ENCODE measurements at places on chromosomes 1 and 21. TPM values are rescaled to one million over a fixed set of nuclear protein-coding genes. Genes with fewer than 3 reads are reported as not detected.

GRCh38 chr21:17527240-17527639 lies 14.4 kb downstream of the CXADR start:
- no peaks in the 10 kb centered on the region for H3K4me1 ChIP-seq
- no peak overlapping the region for H3K27ac ChIP-seq
- no peaks in the 10 kb centered on the region for H3K36me3 ChIP-seq
- H3K27me3 ChIP-seq = no peaks in the 10 kb centered on the region
- no peak overlapping the region for H3K4me3 ChIP-seq
- DNase-seq = no peak

GRCh38 chr1:80170811-80171485 lies 1164.4 kb upstream of the ADGRL4 start:
- H3K27me3 ChIP-seq = no peaks in the 10 kb centered on the region
- no peaks in the 10 kb centered on the region for H3K4me1 ChIP-seq
- H3K27ac ChIP-seq = no peak overlapping the region
- no peaks in the 10 kb centered on the region for H3K36me3 ChIP-seq
- DNase-seq = no peak

GRCh38 chr1:39165049-39165448 lies 39.4 kb upstream of the MACF1 start:
- H3K27ac ChIP-seq = no peak overlapping the region
- H3K4me3 ChIP-seq = no peak overlapping the region
- DNase-seq = no peak
- H3K27me3 ChIP-seq = no peaks in the 10 kb centered on the region
- no peaks in the 10 kb centered on the region for H3K36me3 ChIP-seq
- H3K4me1 ChIP-seq = no peaks in the 10 kb centered on the region

RHD gene
- total RNA-seq = not detected

GJC2 gene
- 1.7 TPM for total RNA-seq

KRTAP21-3 gene
- total RNA-seq = not detected

DNA sequence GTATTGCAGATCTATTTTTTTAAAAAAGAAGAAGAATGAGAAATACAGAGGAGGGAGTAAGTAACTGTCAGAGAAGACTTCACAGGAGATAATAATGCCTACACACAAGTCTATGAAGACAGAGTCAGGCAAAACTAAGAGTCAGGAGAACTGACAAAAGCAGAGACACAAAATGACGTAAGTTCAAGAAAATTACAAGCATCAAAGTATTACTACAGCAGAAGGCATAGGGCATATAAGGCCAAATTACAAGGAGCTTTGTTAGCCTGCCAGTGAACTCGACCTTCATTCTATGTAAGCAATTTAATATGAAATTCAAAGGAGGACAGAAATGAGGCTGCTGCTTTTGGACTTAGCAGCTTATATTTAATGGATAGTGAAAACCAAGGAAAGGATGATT lies 23.7 kb downstream of the FAF1 start:
- no peaks in the 10 kb centered on the region for H3K27me3 ChIP-seq
- DNase-seq = no peak
- H3K36me3 ChIP-seq = no peaks in the 10 kb centered on the region
- no peak overlapping the region for H3K27ac ChIP-seq
- no peaks in the 10 kb centered on the region for H3K4me1 ChIP-seq

- H3K4me3 ChIP-seq = no peak overlapping the region
- H3K27me3 ChIP-seq = no peaks in the 10 kb centered on the region
- no peak overlapping the region for H3K27ac ChIP-seq
- no peak for DNase-seq
- no peaks in the 10 kb centered on the region for H3K36me3 ChIP-seq
These were observed 157.0 kb downstream of the RERE start for GRCh38 chr1:8660411-8660828.

AKR7A3 gene
- total RNA-seq = 2.0 TPM

GRCh38 chr1:205144751-205145150 lies 23.0 kb upstream of the RBBP5 start:
- H3K36me3 ChIP-seq = peaks cover 21% of the 10 kb centered on the region
- H3K27me3 ChIP-seq = no peaks in the 10 kb centered on the region
- H3K27ac ChIP-seq = no peak overlapping the region
- peaks cover 8% of the 10 kb centered on the region for H3K4me1 ChIP-seq
- no peak for DNase-seq

GRCh38 chr1:235502601-235503402 lies 1.4 kb downstream of the B3GALNT2 start:
- peak overlapping the region; percentile 98 for H3K4me3 ChIP-seq
- no peaks in the 10 kb centered on the region for H3K36me3 ChIP-seq
- DNase-seq = no peak
- no peaks in the 10 kb centered on the region for H3K27me3 ChIP-seq
- peaks cover 11% of the 10 kb centered on the region for H3K4me1 ChIP-seq

OR10J1 gene
- total RNA-seq = not detected

SIM2 gene
- not detected for total RNA-seq

- H3K4me1 ChIP-seq = peaks cover 4% of the 10 kb centered on the region
- H3K36me3 ChIP-seq = peaks cover 15% of the 10 kb centered on the region
- no peak for DNase-seq
- H3K27me3 ChIP-seq = no peaks in the 10 kb centered on the region
- no peak overlapping the region for H3K27ac ChIP-seq
These were observed 113.4 kb downstream of the CD247 start for GRCh38 chr1:167404908-167405307.

LCK gene
- 215 TPM for total RNA-seq

KANK4 gene
- not detected for total RNA-seq

GSTM5 gene
- 0.35 TPM for total RNA-seq

GRCh38 chr21:25791319-25791718 lies 56.5 kb downstream of the GABPA start:
- no peak overlapping the region for H3K4me3 ChIP-seq
- no peaks in the 10 kb centered on the region for H3K27me3 ChIP-seq
- no peaks in the 10 kb centered on the region for H3K4me1 ChIP-seq
- no peak overlapping the region for H3K27ac ChIP-seq
- no peak for DNase-seq
- H3K36me3 ChIP-seq = no peaks in the 10 kb centered on the region

KIRREL1 gene
- total RNA-seq = not detected

DNA sequence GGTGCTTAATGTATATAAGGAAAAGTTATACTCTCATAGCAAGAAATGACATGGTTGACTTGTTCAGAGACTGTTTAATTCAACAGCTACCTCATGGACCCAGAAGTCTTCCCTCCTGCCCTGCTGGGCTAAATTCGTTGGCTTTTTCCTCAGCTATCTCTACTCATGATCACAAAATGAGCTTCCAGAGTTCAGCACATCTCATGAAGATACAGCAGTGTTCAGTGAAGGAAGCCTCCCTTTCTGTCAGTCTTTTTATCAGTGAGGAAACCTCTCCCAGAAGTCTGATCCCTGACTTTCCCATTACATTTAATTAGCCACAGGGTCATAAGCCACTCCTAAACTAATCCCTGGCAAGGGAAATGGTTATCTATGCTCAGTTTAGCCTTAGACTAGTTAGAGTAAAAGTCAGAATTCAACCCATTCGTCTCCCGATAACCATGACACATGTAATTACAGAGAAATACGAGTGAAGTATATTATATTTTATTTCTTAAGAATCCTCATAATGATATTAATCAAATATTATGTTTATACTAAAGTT lies 97.5 kb downstream of the DENND1B start:
- H3K27ac ChIP-seq = no peak overlapping the region
- H3K36me3 ChIP-seq = no peaks in the 10 kb centered on the region
- H3K4me1 ChIP-seq = no peaks in the 10 kb centered on the region
- H3K4me3 ChIP-seq = no peak overlapping the region
- DNase-seq = no peak
- no peaks in the 10 kb centered on the region for H3K27me3 ChIP-seq

GRCh38 chr1:90798883-90799282 lies 81.8 kb upstream of the BARHL2 start:
- no peaks in the 10 kb centered on the region for H3K4me1 ChIP-seq
- no peaks in the 10 kb centered on the region for H3K36me3 ChIP-seq
- H3K27ac ChIP-seq = no peak overlapping the region
- no peak for DNase-seq
- H3K4me3 ChIP-seq = no peak overlapping the region

DNA sequence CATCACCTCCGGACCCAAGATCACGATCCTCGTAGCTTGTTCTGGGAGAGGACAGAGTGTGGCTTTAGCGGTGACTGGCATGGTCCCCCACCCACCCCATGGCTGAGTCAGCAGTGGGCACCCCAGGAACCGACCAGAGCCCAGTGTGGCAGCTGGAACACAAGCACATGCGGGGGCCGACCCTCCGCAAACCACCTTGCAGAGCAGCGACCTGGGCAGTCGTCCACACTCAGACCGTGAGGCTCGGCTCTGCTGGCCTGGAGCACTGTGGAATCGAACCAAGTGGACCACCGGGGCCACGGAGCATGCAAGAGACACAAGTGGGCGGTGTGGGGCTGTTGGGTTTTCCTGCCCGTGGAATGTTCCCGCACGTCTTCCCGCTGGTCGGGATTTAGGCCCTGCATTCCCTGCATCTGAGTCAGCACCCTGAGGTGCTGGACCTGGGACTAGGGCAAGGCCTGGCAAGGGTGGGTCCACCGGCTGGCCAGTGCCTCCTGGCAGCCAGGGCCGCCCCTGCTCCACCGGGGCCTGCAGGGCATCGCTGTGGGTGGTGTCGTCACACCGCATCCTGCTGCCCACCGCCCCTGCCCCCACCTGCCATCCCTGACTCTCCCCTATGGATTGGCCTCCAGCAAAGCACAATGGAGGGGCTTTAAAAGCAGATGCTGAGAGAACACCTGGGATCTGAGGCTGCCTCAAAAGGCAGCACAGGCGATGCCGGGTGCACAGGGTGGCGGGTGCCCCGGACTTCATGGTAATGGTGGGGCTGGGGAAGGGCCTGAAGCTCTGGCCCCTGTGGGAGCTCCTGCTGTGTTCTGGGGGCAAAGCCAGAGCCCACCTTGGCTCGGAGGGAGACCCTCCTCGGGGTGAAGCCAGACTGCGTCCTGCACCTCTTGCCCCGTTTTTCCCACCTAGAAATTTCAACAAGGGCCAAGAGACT lies 18.5 kb downstream of the MORN1 start:
- no peak overlapping the region for H3K4me3 ChIP-seq
- H3K27me3 ChIP-seq = no peaks in the 10 kb centered on the region
- no peak for DNase-seq
- no peaks in the 10 kb centered on the region for H3K4me1 ChIP-seq
- H3K36me3 ChIP-seq = no peaks in the 10 kb centered on the region
- H3K27ac ChIP-seq = no peak overlapping the region

DNA sequence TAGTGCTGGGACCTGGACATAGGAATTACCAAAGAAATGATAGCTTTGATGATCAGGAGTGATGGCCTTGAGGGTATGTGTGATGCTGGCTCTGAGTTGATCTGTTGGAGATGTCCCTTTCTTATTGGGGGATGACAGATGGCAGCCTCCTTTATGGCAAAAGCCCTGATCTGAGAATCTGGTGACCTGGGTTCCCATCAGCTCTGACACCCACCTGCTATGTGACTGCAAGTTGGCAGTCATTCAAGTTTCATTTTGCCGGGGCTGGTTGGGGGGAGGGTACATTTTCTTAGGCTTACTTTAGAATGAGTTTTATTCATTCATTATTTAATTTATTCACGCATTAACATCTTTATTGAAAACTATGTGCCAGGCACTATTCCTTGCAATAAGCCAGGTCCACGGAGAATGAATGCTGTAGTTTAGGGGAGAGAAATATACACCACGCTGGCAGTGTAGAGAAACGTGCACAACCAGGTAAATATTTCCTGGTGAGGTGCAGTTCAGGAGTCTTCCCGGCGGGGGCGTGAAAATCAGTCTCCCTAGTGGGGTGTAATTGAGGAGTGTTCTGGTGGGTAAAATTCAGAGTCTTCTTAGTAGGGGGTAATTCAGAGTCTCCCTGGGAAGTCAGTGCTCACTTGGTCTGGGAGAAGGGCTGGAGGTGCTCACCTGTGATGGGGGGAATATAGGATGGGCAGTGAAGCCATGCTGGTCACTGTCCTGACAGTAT lies 401.3 kb downstream of the CAMTA1 start:
- no peaks in the 10 kb centered on the region for H3K4me1 ChIP-seq
- H3K36me3 ChIP-seq = no peaks in the 10 kb centered on the region
- H3K27ac ChIP-seq = no peak overlapping the region
- no peak overlapping the region for H3K4me3 ChIP-seq
- H3K27me3 ChIP-seq = no peaks in the 10 kb centered on the region
- no peak for DNase-seq

DNA sequence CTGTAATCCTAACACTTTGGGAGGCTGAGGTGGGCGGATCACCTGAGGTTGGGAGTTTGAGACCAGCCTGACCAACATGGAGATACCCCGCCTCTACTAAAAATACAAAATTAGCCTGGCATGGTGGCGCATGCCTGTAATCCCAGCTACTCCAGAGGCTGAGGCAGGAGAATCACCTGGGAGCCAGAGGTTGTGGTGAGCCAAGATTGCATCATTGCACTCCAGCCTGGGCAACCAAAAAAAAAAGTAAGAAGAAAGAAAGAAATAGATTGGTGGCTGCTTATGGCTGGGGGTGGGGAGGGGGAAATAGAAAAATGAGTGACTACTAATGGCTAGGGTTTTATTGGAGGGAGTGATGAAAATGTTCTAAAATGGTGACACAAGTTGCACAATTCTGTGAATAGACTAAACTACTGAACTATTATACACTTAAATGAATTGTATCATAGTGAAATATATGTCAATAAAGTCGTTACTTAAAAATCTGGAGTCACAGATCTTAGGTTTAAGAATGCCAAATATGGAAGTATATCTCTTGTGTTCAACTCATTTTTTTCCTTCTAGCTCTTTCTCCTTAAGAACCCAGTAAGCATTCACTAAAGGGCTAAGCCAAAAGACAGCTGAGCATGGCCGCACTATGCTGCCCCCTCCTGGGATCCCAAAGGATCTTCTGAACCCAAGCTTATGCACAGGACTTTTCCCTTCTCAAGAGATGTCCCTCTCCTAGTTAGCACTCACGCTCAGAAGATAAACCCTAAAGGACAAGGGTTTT lies 3.2 kb upstream of the NPL start:
- H3K4me1 ChIP-seq = peaks cover 9% of the 10 kb centered on the region
- H3K27ac ChIP-seq = no peak overlapping the region
- H3K36me3 ChIP-seq = no peaks in the 10 kb centered on the region

DNA sequence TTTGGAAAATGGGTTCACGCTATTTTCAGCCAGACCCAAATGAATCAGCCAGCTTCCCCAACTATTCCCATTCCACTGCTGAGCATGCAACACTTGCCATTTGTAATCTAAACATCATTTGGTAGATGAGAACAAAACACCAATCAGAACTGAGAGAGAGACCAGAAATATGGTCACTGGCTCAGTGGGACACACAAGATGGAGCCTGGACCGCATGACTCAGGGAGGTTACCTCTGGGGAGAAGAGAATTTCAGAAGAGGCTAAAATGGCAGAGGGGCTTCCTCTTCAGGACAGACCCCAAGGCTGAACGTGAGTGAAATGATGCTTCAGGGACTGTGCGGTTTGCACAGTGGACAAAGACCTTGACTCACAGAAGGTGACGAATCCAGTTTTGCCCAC lies 126.6 kb downstream of the URB2 start:
- peaks cover 4% of the 10 kb centered on the region for H3K4me1 ChIP-seq
- no peaks in the 10 kb centered on the region for H3K36me3 ChIP-seq
- no peak overlapping the region for H3K27ac ChIP-seq
- DNase-seq = no peak
- no peaks in the 10 kb centered on the region for H3K27me3 ChIP-seq
